A549 treated with dexamethasone at 1 μM for 4 hours (cell line): ENCODE measurements at places on chromosomes 5 and 9. TPM values are rescaled to one million over a fixed set of nuclear protein-coding genes. Genes with fewer than 3 reads are reported as not detected.

GFRA3 gene
- 0.05 to 0.07 TPM in 2 of 5 replicates, not detected in the others for total RNA-seq

DMRT1 gene
- total RNA-seq, result 0.04 to 0.11 TPM (median 0.08 TPM) in 4 of 5 replicates, not detected in the other

ENG gene
- total RNA-seq, result 0.07 to 0.16 TPM (median 0.09 TPM) in 5 replicates

CDH9 gene
- total RNA-seq, result not detected in 5 replicates

ROPN1L gene
- total RNA-seq, result 1.7 to 2.2 TPM (median 2.0 TPM) in 5 replicates

NRG2 gene
- 1.8 to 2.4 TPM (median 2.0 TPM) in 5 replicates for total RNA-seq

CDX1 gene
- not detected in 5 replicates for total RNA-seq

MZB1 gene
- 0.09 to 0.20 TPM in 2 of 5 replicates, not detected in the others for total RNA-seq

MCC gene
- total RNA-seq, result 0.12 to 0.38 TPM (median 0.26 TPM) in 5 replicates

G3BP1 gene
- total RNA-seq, result 126 to 142 TPM (median 140 TPM) in 5 replicates

ZDHHC11 gene
- 7.8 to 22.3 TPM (median 15.6 TPM) in 5 replicates for total RNA-seq

C1QTNF2 gene
- 0.08 to 0.16 TPM (median 0.09 TPM) in 5 replicates for total RNA-seq

LMX1B gene
- total RNA-seq, result 0.85 to 1.8 TPM (median 1.5 TPM) in 5 replicates

FBP2 gene
- total RNA-seq, result 0.09 TPM in 1 of 5 replicates, not detected in the others

CHSY3 gene
- total RNA-seq, result 0.05 to 0.36 TPM (median 0.10 TPM) in 5 replicates

SV2C gene
- 0.01 TPM in 1 of 5 replicates, not detected in the others for total RNA-seq

SLC46A2 gene
- total RNA-seq, result not detected in 5 replicates

AK8 gene
- total RNA-seq, result 0.89 to 1.5 TPM (median 1.1 TPM) in 5 replicates

FAM153A gene
- total RNA-seq, result 0.34 TPM in 1 of 5 replicates, not detected in the others

PTGR1 gene
- 284 to 341 TPM (median 317 TPM) in 5 replicates for total RNA-seq

PCDHB12 gene
- 0.03 to 0.05 TPM in 2 of 5 replicates, not detected in the others for total RNA-seq

SLC31A1 gene
- total RNA-seq, result 18.9 to 21.7 TPM (median 20.3 TPM) in 5 replicates

HSD17B3 gene
- total RNA-seq, result 0.09 TPM in 1 of 5 replicates, not detected in the others

RASEF gene
- 5.1 to 8.3 TPM (median 7.3 TPM) in 5 replicates for total RNA-seq

ARL14EPL gene
- 0.06 to 0.22 TPM (median 0.15 TPM) in 5 replicates for total RNA-seq

FOXD4L3 gene
- 0.05 to 0.08 TPM in 2 of 5 replicates, not detected in the others for total RNA-seq
